Stimulated activated CD4-positive, alpha-beta T cell treated with anti-CD3 and anti-CD28 coated beads, TNF-alpha, amount 100 ng/mL, for 24 hours (primary cell): ENCODE measurements at places on chromosomes 12 and 14.

- DNase-seq, result no peak
Measured at GRCh38 chr12:50533203-50533584, 28.4 kb downstream of the DIP2B start.

DNA sequence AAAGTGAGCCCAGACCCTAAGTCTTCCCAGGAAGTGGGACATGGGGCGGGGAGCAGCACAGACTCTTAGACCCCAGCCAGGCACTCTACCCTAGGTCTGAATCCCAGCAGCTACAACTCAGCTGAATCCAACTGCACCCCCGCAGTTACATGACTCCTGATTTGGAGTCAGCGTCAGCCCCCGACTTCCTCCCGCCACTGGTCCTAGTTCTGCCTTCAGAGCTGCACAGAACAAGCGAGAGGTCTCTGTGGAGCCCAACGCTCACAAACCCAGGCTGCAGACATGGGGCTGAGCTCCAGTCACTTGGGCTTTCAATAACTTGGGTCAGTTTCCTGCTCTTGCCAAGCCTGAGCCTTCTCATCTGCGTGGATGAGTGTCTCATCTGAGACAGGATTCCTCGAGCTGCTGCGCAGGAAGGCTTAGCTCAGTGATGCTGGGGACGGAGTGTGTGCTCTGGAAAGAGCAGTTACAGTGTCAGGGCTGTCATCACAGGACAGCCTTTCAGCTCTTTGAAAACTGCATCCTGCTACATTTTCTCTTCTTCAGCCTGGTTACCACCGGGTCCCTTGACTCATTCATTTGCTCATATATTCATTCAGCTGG lies 30.6 kb upstream of the NXPH4 start:
- no peak for DNase-seq

GRCh38 chr14:53032161-53032803 lies 81.4 kb upstream of the FERMT2 start:
- no peak for DNase-seq

DNA sequence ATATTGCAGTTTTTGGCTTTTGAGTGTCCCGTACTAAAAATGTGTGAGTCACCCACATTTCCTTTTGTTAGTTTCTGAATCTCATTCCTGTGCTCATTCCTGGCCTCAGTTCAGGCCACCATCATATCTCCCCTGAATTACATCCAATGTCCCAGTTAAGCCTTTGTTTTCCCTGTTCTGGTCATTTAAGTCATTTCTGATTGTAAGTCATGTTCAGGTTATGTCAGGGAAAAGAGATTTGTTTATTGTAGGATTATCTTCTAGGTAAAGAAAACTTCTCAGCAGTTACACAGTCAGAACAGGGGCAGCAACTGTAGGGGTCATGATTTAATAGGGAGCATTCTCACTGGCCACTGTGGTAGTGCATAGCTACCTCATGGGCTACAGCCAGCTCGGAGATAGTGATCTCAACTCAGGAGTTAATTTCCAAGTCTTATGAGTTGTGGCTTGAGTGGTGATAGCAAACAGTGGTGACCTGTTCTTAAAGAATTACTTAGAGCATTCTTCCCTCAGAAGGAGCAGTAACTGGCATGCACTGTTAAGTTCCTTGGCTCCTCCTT lies 6.7 kb downstream of the DDX47 start:
- no peak for DNase-seq

GRCh38 chr12:28040246-28040645 lies 67.7 kb upstream of the PTHLH start:
- no peak for DNase-seq
